ENCODE measurements at places on chromosomes 16 and 17.

GRCh38 chr17:61150686-61151299 is 248.8 kb upstream of the TBX2 start:
- DNase-seq: no peak

GRCh38 chr17:60941028-60941427 is 263.4 kb downstream of the BCAS3 start:
- no peak for DNase-seq

GRCh38 chr17:76378548-76379274 is 5.7 kb upstream of the SPHK1 start:
- DNase-seq: no peak

GRCh38 chr17:40538019-40538935 is 27.0 kb downstream of the CCR7 start:
- peak; percentile 19 for DNase-seq

GRCh38 chr17:27879987-27880608 is 13.1 kb downstream of the LYRM9 start:
- peak; percentile 83 for DNase-seq

DNA sequence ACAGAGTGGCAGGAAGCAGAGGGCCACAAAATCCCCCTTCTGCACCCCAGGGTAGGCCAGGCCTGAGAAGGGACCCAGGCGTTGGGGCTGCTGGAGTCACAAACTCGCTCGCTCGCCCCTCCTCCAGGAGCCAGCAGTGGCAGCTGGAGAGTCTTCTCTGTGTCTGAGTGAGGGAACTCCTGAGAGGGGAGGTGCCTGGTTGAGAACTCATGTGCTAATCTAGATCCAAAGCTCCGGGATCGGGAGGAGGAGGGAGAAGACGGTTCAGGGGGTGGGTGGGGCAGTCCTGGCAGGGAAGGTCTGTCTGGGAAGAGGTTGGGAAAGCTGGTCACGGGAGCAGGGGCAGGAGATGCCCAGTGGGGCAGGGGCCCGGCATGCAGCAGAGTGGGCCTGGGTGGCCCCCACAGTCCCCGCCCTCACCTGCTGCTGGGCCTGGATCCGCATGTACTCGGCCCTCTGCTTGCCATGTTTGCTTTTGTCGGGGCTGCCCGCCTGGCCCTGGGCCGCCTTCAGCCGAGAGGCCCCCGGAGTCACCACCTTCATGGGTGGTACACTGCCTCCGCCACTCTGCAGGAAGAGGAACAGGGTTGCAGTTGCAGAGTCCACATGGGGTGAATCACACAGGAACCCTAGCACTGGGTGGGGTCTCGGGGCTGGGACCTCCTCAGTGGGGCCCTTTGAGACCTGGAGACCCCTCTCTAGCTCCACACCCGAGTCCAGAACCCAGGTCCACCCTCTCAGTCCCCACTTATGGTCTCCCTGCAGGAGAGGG is 62.2 kb downstream of the SRCIN1 start:
- DNase-seq: no peak

DNA sequence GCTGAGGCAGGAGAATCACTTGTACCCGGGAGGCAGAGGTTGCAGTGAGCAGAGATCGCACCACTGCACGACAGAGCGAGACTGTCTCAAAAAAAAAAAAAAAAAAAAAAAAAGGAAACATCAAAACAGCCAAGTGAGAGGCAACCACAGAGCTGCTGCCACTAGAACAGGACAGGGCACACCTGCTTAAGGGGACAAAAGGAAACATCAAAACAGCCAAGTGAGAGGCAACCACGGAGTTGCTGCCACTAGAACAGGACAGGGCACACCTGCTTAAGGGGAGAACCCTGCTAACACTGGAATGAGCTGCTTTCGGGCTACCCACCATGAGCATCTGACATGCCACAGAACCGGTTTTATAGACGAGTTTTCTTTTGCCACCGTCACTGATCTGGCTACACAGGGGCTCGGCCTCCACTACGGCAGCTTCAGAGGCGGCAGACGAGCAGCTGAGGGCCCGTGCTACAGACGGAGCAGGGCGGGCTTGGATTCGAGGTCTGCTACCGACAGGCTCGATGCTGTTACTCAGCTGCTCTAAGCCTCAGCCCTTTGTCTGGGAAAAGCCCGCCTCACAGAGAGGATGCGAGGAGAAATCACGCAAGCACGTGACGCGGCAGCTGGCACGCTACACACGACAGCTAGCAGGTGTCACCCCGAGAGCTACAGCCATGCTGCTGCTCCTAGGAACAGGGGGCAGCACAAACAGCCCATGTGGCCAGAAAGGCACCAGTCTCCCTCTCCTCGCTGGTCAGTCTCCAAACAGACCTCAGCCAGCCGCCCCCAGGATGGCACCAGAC is 2.0 kb downstream of the P4HB start:
- DNase-seq: no peak

DNA sequence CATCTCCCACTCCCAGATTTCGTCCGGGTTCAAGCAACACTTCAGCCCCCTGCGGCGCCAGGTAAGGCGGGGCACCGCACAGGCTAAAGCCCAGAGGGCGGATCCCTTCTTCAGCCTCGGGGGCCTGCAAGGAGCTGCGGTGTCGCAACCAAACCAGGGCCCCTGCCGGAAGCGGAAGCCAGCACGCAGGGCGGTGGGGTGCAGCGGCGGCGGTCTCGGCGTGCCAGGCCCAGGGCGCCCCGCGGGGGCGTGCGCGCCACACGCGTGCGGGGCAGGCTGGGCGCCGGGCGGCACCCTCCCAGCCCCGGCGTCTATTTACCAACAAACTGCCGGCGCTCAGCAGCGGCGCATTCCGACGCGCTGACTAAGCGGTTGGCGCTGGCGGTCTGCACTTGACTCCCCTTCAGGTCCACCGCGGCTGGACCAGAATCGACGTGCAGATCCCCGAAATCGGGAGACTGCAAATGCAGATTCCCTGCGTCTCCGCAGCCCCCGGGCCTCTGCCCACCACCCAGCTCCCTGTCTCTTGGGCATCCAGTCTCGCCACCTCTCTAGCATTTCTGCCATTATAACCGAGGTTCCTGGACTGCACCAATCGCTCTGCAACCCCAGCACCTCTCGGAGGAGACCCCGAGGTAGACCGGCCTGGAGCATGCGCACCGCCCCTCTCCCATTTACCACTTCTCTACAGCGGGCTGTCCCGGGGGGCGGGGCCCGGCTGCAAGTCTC is 421 bp upstream of the DLX4 start:
- peak; percentile 79 for DNase-seq

DNA sequence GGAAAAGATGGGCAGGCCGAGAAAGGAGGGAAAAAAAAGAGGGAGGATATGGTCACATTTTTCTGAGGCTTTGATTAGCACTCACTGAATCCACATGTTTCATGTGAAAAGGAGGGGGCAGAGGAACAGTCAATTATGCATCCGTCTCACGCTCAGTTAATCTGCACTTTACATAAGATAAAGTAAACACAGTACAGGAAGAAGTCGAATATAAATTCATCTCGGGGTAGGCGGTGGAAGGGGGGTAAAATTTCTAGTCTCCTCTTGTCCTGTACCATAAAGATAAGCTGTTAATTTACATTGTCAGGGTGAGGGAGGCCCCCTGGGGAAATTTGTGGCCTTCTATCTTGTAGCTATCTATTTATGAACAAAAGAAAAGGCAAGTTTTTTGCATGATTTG is 73.1 kb upstream of the CES5A start:
- no peak for DNase-seq

DNA sequence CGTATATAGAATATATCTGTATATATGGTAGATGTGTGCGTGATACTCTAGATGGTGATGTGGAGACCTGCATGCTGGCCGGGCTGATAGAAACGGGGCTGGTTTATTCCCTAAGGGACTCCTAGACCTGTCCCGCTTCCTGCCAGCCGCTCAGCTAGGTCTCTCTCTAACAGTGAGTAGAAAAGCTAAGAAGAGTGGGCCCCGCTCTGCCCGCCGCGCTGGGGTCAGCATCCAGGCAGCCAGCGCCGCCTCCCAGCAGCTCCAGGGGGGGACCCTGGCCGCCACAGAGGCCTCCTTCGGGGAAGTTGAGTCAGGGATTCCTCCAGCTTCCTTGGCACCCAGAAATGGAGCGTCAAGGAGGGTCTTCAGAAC is 9.4 kb downstream of the CYGB start:
- no peak for DNase-seq

GRCh38 chr16:25481636-25482035 is 210.1 kb upstream of the HS3ST4 start:
- DNase-seq: no peak

- DNase-seq: no peak
Observed at GRCh38 chr16:52280086-52280485, 266.9 kb downstream of the TOX3 start.

DNA sequence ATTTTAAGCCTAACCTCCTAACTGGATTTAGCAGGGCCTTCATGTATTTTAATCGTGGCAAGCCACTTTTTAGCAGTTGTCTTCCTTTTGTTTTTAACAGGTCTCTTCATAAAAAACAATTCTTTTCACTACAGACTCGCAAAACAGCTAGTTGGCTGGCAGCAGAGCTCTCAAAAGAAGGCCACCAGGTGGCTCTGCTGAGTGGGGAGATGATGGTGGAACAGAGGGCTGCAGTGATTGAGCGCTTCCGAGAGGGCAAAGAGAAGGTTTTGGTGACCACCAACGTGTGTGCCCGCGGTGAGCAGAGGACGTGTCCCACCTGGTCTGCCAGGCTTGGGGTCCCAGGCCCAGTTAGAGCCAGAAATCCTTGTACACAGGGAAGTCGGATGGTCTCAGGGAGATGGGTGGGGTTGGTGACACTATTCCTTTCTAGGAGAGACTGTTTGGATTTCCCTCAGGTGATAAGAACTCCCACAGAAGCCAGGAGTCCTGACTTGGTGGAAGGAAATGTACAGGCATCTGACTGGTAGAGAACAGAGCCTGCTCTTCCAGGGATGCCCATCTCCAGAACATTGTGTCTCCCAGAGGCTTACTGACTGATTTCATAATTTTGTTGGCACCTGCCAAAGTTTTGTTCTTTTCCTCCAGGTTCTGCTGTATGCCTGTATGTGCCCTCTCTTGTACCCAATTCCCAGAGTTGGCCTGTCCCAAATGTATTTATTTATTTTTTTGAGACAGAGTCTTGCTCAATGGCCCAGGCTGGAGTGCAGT is 14.9 kb upstream of the DDX19A start:
- DNase-seq: peak; percentile 38

DNA sequence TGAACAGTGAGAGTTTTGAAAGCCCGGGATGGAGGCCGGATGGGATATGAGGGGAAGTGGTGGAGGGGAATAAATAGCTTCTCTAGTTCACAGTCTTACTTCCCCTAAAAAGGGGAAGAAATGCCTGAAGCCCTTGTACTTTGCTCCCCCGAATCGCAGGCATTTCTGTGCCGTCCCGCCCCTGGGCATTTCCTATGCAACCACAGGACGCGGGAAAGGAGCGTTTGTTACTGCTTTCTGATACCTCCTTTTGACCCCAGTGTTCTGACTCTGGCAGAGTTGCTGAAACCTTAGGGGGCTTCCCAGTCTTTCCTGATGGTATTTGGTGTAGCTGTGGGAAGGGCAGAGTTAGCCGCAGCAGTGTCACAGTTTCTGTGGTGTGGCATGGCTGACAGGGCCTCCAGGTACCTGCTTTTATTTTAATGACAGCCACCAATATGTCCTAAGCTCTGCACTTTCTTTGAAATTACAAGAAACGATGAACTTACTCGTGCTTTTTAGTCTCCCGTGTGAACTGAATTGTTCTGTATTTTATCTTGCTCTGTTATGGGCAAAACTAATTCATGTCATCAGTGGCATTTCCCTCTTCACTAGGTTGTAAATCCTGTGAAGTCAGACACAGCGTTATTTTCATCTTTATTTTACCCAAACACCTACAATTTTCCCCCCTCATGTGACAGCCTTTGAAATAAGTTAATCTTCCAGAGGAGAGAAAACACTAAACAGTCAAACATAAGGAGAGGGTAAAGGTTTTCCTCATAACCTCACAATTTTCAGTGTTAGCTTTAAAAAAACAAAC is 27.1 kb downstream of the USP10 start:
- no peak for DNase-seq

- no peak for DNase-seq
Observed at GRCh38 chr16:73427164-73427563, 379.2 kb upstream of the ZFHX3 start.

- DNase-seq: no peak
Observed at GRCh38 chr17:8588877-8589554, 41.5 kb downstream of the MYH10 start.

- no peak for DNase-seq
Observed at GRCh38 chr17:47222047-47222446, 12.9 kb downstream of the MYL4 start.

- no peak for DNase-seq
Observed at GRCh38 chr16:11610121-11610505, 23.4 kb upstream of the LITAF start.

All from activated naive CD4-positive, alpha-beta T cell treated with anti-CD3 and anti-CD28 coated beads, Interleukin-2, amount 10 ng/mL, durations not matched to agents 7 days and 5 days (primary cell).